Mammary epithelial cell (primary cell): ENCODE measurements at places on chromosomes 1 and 21. TPM values are rescaled to one million over a fixed set of nuclear protein-coding genes. Genes with fewer than 3 reads are reported as not detected.

DNA sequence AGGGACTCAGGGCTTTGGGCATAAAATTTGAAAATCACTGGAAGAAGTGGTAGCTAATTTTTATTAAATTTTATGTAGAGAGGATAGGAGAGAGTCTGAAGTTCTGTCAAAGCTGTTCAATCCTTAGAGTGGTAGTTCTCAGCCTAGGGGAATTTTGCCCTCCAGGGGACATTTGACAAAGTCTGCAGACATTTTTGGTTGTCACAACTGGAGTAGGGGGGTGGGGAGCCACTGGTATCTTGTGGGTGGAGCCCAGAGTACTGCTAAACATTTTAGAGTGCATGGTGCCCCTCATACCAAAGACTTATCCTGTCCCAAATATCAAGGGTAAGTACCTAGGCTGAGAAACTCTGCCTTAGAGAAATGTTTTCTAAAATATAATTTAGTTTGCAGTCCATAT, 30.2 kb downstream of the RASAL2 start:
- no peak for DNase-seq

DNA sequence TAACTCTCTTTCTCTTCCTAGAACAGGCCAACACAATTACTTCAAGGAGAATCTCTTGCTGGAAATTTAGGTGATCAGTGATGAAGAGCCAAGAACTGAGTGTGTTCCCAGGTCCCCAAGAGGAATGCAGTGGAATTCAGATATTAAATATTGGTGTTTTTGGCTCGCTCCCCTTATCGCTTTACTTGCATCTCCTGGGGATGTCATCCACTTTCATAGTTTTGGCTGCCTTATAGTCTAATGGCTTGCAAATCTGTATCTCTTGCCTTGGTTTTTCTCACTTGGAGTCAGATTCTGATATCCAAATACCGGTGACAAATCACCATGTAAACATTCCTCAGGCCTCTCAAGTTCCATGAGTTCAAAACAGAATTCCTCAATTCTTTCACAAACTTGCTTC, 151.0 kb upstream of the C1orf87 start:
- no peak for DNase-seq

DNA sequence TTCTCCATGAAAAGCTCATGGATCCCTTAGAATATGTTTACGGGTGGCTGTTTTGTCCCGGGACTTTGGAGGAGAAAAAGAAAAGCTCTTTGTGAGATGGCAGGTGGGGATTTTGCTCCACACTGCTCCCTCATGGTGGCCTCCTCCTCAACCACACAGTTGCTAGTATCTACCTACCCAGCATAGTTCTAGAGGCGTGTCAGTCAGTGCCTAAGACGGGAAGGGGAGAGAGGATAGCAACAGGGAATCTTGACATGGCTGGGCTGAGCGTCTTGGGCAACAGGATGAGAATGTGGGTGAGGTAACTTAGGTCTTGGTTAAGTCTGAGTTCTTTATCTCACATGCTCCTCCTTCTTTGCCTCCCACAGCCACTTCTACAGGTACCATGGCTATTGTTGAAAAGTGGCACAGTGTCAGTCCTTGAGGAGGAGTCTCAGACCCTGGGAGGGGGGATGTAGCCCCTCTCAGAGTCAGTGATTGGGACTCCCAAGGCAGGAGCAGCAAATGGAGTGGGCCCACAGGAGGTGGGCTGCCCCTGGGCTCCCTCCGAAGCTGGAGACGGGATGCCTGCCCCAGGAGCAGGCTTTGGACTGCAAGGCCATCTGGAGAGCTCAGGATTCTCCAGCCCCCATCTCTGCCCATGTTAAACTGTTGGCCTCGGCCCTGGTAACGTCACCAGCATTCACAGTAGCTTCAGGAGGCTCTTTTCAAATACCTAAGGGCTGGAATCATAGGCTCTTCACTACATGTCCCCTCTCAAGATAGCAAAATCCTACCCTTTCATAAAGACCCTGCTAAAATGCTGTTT, 75.4 kb downstream of the TENT5C start:
- DNase-seq = no peak

GRCh38 chr1:17198476-17199258, 6.3 kb upstream of the PADI1 start:
- no peak for DNase-seq

DNA sequence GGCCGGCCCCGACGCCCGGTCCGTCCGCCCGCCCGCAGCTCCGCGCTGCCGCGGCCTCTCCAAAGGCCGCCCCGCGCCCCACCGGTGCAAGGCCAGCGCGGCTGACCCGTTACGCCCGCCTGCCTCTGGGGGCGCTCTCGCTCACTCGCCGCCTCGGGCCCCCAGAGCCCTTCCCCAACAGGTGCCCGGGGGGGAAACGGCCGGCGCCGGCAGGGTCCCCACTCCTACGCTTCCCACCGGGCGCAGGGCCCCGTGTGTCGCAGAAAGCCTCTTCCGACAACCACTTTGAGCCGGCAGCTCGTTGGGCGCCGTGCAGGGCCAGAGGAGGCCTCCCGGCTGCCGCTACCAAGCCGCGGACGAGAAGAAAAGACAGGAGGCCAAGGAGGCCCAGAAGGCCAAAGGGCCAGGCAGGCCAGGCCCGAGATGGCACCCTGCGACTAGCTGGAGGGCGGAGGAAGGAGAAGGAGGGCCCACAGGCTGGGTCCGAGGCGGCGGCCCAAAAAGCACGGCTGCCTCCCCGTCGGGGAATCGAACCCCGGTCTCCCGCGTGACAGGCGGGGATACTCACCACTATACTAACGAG, 64.9 kb upstream of the FCGR2A start:
- peak; percentile 76 for DNase-seq

DNA sequence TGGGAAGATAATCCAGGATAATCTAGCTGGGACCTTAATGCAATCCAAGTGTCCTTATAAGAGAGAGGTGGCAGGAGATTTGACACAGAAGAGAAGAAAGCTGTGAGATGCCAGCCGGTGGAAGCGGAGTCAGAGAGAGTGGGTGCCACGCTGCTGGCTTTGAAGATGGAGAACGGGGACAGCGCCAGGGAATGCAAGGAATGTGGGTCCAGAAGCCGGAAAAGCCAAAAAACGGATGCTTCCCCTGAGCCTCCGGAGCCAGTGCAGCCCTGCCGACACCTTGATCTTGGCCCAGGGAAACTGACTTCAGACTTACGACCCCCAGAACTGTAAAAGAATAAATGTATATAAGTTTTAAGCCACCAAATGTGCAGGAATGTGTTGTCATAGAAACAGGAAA, 152.6 kb downstream of the ZNF281 start:
- DNase-seq = no peak

DNA sequence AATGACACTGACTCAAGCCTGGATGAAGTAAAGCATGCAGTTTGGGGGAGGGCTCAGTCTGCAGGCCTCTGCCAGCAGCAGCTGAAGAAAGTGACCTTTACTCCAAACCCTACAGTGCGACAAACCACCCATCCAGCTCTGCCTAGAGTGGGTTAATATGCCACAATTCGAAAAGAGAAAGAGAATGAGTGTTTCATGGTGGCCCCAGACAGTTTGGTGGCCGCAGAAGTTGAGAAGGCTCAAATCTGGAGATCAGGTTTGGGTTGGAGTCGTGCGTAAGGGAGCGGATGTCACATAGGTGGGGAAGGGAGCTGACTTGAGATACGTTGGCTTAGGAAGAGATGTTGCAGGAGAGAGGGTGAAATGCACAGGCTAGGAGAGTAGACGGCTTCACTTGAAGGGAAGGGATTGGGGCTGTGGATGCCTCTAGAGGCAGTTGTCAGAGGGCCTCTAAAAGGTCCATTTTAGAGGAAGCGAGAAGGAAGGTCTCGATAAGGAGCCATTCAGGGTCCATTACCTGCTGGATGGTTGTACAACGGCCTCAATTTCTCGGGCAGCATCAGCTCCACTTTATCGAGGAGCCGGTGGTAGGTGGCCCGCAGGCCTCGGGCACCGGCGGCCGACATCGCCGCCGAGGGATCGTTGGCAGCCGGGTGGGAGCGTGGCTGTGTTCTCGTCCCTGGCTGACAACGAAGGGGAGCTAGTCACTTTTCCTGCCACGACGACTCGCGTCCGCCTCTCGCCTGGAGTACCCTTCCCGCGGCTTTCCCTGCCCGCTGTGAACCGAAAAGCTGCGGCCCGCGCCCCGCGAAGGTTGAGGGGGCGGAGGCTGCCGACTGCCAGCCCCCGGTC, 1.0 kb upstream of the DCAF6 start:
- peak; percentile 53 for DNase-seq

DNA sequence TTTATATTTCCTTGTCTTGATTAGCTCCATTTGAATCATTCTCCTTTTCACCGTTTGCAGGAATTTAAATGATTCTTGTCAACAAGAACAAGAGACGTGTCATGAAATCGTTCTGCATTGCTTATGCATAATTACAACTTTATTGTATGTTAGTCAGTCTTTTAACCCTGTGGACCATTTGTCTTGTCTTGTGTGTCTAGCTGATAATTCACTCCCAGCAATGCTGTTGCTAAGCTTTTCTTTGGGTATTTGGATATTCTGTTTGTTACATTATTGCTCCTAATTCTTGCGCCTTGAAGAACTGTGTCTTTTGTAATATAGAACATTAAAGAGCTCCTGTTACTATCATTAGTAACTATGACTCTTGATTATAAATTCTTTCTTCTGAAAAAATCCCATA, 311.9 kb downstream of the RYR2 start:
- no peak for DNase-seq

GRCh38 chr1:56566061-56566744, 13.2 kb downstream of the PLPP3 start:
- no peak for DNase-seq

DNA sequence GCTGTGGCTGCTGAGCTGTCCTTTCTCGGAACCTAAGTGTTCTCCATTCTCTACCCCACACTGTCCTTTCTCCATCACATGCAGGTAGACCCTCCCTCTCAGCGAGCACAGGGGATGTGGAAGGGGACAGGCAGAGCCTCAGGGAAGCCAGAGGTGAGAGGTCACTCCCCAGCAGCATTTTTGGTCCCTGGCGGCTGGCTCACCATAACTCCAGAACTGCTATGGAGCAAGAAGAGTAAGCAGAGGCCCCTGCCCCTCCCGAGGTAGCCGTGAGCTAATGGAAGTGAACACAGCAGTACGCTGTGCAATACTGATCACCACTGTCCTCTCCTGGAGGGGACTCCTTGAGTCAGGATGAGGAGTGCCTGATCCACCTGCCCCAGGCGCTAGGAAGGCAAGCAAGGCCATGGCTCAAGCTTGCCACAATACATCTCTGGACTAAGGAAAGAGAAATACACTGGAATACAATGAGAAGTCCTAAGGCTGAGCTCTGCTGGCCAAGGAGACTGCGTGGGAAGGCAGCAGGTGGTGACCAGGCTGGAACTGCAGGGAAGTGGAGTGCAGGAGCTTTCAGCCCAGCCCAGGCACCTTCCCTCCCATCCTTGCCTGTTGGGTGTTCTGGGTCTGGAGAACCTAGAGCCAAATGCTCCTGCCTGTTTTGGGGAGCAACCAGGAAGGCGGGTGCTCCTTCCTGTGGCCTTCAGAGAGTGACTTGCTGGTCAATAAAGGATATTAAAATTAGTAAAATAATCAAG, 96.2 kb downstream of the LAMC2 start:
- no peak for DNase-seq

DNA sequence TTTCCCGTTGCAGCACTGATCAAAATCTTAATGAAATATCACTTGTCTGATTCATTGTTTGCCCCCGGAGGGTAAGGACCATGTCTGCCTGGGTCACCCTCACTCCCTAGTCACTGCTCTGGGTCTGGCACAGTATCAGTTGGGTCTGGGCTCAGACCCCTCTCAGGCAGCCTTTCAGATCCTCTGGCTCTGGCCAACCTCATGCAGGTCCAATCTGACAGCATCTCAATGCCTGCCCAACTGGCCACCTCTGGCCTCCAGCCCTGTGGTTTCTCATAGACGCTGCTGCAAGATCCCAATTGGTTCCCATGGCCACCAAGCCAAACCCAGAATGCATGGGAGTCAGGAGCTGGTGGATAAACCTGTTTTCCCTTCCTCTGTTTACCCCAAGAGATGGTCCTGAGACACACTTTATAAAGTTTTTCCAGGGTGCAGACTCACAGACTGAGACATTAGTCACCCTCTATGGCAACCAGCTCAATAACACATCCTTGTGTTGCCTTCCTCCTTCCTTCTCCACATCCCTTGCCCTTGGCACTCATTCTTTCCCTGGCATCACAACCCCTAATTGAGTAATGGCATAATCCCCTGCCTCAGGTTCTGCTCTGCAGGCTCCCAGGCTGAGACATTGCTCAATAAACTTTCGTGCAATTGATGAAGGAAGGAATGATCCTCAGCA, 199.2 kb downstream of the GRIK3 start:
- no peak for DNase-seq

DNA sequence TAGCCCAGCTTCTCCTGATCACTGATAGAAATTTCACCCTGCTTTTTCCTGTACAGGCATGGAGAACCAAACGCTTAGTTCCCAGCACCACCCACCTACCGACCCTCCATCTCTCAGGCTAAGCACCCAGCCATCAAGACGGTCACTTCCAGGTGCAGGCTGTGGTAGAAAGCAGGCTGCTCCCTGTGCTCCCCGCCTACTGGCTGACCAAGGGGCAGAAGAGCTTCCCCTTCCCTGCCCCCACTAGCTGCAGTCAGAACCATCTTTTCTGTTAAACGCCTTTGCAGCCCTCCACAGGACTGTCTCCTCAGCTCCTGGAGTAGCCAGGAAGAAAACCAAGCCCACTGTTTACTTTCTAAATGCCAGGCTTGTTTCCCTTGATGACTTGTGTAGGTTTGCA, 23.0 kb downstream of the SPATA46 start:
- DNase-seq = no peak

GRCh38 chr1:14959059-14959694, 194.4 kb upstream of the TMEM51 start:
- DNase-seq = no peak

DNA sequence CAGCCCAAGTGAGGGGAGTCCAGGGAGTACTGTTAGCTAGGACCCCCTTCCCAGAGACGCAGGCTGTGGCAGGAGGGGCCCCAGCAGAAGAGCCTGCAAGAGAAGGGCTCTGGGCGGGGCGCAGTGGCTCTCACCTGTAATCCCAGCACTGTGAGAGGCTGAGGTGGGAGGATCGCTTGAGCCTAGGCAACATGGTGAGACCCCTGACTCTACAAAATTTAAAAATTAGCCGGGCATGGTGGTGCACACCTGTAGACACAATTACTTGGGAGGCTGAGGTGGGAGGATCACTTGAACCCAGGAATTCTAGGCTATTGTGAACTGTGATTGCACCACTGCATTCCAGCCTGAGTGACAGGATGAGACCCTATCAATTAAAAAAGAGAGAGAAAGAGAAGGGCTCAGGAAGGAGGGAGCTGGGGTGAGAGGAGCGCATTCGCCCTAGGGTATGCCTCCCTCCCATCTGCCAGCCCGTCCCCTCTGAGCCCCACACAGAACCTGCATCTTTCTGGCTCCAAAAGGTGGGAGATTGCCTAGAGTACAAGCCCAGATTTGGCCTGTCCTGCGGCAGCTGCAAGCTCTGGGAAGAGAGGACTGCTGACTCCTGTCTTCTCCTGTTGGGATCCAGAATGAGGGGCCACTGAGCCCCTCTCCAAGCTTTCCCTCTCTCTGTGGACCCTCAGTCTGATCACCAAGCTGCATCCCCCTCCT, 3.6 kb downstream of the KCNQ4 start:
- no peak for DNase-seq

- no peak for DNase-seq
These were observed 17.3 kb downstream of the SLC45A1 start for GRCh38 chr1:8335246-8335645.

GRCh38 chr21:38486706-38487105, 11.6 kb downstream of the ERG start:
- peak; percentile 33 for DNase-seq

F5 gene
- total RNA-seq = 0.08 TPM in 1 of 2 replicates, not detected in the other

FAM167B gene
- 0.37 TPM in 1 of 2 replicates, not detected in the other for total RNA-seq

KCNN3 gene
- not detected for total RNA-seq

SERPINC1 gene
- total RNA-seq = 0.17 TPM

C8A gene
- total RNA-seq = not detected in 2 replicates

ATP6V1G3 gene
- total RNA-seq = not detected

AADACL3 gene
- total RNA-seq = not detected

BPNT1 gene
- 18.1 and 27.7 TPM in 2 replicates for total RNA-seq

RHCE gene
- not detected in 2 replicates for total RNA-seq

CNKSR1 gene
- total RNA-seq = 38.2 and 41.6 TPM in 2 replicates
